ENCODE measurements at places on chromosomes 11 and 22. TPM values are rescaled to one million over a fixed set of nuclear protein-coding genes. Genes with fewer than 3 reads are reported as not detected.

GRCh38 chr22:18995327-18995711, 59.2 kb upstream of the PRODH start:
- DNase-seq: no peak

DNA sequence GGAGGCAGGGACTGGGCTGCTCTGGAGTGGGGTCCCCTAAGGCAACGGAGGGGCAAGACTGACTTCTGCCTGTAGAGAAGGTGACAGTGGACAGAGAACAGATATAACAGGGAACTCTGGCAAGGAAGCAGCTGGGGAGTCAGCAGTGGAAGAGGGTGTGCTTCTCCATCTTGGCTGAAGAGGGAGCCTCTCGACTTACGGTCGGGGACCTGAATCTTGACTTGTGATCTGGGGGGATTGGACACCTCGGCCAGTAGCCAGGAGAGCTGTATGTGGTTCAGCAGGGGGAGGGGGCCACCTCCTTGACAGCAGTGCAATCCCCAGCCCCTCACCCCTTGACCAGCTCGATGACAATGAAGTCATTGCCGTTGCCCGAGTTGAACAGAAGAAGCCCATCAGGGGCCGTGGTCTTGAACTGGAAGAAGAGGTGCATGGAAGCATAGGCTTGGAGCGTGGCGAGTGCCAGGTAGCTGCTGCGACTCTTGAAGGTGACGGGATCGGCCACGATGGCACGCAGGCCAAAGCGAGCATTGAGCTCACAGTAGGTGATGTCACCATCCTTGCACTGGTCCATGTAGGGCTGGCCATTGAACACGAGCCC, 60.0 kb downstream of the SLC22A12 start:
- no peak for DNase-seq

- DNase-seq: no peak
Measured at GRCh38 chr22:27409299-27409698, 392.3 kb downstream of the MN1 start.

GRCh38 chr11:44029977-44030911, 17.5 kb upstream of the ACCSL start:
- DNase-seq: peak; percentile 29

GRCh38 chr11:106091480-106092123, 14.1 kb downstream of the AASDHPPT start:
- no peak for DNase-seq

GRCh38 chr22:36423461-36424404, 36.0 kb upstream of the MYH9 start:
- no peak for DNase-seq

DNA sequence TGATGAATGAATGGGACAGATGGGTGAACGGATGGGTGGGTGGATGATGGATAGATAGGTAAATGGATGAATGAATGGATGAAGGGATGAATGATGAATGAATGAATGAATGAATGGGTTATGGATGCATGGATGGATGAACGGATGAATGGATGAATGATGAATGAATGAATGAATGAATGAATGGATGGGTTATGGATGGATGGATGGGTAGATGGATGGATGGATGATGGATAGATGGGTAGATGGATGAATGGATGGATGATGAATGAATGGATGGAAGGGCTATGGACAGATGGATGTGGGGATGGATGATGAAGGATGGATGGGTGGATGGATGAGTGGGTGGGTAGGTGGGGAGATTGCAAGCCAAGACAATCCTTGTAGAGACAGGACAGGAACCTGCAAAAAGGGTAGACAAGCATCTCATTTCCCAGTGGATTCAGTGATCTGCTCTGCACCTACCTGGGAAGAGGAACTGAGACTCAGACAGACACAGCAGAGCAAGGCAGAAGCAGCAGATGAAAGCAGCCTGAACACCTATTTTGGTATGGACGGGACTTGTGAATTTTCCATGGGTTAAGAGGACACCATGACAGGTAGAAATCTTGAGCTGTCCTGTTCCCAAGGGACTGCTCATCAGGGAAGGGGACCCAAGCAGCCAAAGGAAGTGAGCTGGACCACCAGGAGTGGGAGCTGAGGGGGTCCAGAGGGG, 68.0 kb downstream of the EFCAB6 start:
- DNase-seq: no peak

DNA sequence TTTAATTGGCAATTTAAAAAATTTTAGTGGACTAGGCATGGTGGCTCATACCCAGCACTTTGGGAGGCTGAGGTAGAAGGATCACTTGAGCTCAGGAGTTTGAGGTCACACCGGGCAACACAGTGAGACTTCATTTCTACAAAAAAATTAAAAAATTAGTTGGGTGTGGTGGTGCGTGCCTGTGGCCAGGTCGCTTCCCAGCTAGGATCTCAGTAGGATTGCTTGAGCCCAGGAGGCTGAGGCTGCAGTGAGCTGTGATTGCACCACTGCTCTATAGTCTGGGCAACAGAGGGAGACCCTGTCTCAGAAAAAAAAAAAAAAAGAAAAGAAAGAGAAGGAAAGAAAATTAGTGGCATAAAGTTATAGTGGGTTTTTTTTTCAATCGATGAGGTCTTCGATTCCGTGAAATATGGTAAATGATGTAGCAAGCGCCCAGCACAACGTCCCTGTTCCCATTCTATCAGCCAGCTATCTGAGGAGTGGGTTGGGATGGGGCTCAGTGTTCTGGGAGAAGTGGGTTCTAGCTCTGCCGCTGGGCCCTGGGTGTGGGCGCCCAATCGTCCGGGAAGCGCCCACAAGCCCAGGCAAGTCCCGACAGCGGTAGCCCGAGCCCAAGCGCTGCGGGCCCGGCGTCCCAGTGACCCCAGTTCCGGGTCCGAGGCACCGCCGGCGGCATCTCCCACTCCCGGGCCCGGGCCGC, 1.4 kb downstream of the FOSL1 start:
- DNase-seq: no peak

GRCh38 chr22:11616811-11617210, 3911.2 kb upstream of the OR11H1 start:
- no peak for DNase-seq

- no peak for DNase-seq
Measured at GRCh38 chr11:62130283-62131169, 6.7 kb downstream of the INCENP start.

GRCh38 chr11:33694346-33695050, 6.1 kb downstream of the C11orf91 start:
- no peak for DNase-seq

GRCh38 chr11:130827451-130828377, 88.6 kb downstream of the SNX19 start:
- peak; percentile 44 for DNase-seq

DGCR6 gene
- total RNA-seq: 4.9 TPM

FGF3 gene
- total RNA-seq: not detected

THRSP gene
- total RNA-seq: not detected

OR52W1 gene
- total RNA-seq: not detected

TLCD5 gene
- total RNA-seq: 16.8 TPM

NFAM1 gene
- total RNA-seq: 0.07 TPM

All from neural crest cell (in vitro differentiated cells).